ENCODE measurements at places on chromosomes 12 and 14.

- no peak for DNase-seq
These were observed 125.6 kb upstream of the RPH3A start for GRCh38 chr12:112665958-112666357.

- DNase-seq, result no peak
These were observed 7.6 kb downstream of the CALCOCO1 start for GRCh38 chr12:53719649-53720048.

DNA sequence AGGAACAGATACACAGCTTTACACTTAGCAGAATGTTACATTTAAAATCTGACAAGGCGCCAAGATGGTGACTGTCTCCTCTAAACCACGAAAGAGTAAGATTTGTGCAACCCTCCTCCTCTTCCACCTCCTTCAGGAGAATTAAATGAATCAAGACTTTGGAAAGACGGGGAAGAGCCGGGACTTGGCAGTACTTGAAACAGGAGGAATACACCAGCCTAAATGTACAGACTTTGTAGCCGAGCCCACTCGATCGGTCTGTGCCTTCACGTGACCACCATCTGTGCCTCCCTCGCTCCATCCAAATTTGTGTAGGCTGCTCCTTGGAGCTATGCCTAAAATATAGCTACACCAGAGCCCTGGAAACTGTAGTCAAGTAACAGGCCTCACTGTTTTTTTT, 38.3 kb downstream of the SSPN start:
- DNase-seq, result no peak

DNA sequence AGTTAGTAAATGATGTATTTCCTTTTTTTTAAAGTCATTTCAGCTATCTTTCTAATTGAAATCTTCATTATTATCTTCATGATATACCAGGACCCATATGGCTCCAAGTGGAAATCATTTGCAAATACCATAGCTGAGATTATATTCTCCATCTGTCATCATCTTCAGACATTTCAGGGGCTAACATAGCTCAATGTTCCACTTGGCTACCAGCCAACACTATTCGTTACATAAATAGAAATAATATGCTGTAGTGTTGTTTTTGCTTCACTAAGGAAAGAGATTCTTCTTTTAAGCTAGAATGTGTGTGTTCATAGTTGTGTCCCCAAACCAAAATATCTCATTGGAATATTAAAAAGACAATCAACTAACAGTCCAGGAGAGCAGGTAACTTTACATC, 225.1 kb downstream of the DIO2 start:
- DNase-seq, result no peak

GRCh38 chr14:96568621-96569020, 66.4 kb downstream of the PAPOLA start:
- no peak for DNase-seq
